Activated CD4-positive, alpha-beta memory T cell treated with anti-CD3 and anti-CD28 coated beads for 36 hours (primary cell): ENCODE measurements at places on chromosomes 11 and 22. TPM values are rescaled to one million over a fixed set of nuclear protein-coding genes. Genes with fewer than 3 reads are reported as not detected.

Gene OR51B5
- total RNA-seq, result not detected

Gene BLID
- total RNA-seq, result not detected

DNA sequence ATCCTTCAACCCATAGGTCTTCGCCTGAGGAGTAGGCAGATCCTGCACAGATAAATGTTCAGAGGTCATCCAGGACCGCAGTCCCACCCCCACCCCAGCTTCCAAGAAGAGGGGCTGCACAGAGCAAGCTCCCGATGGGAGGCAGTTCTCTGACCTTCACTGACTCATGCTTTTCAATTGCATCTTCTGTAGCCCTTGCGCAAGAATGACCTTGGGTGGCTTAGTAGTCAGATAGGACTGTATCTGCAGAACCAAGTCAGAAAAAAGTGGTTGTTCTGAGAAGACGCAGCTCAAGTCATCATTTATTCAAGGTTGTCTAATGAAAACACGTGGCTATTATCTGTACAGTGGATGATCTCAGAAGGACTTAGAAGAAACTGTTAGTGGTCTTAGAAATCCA, 16.4 kb upstream of the GRAMD1B start:
- H3K27me3 ChIP-seq, result peaks cover 6% of the 10 kb centered on the region
- no peaks in the 10 kb centered on the region for H3K4me1 ChIP-seq
- H3K4me3 ChIP-seq, result no peak overlapping the region
- H3K36me3 ChIP-seq, result no peaks in the 10 kb centered on the region
- H3K27ac ChIP-seq, result no peak overlapping the region
- DNase-seq, result no peak

DNA sequence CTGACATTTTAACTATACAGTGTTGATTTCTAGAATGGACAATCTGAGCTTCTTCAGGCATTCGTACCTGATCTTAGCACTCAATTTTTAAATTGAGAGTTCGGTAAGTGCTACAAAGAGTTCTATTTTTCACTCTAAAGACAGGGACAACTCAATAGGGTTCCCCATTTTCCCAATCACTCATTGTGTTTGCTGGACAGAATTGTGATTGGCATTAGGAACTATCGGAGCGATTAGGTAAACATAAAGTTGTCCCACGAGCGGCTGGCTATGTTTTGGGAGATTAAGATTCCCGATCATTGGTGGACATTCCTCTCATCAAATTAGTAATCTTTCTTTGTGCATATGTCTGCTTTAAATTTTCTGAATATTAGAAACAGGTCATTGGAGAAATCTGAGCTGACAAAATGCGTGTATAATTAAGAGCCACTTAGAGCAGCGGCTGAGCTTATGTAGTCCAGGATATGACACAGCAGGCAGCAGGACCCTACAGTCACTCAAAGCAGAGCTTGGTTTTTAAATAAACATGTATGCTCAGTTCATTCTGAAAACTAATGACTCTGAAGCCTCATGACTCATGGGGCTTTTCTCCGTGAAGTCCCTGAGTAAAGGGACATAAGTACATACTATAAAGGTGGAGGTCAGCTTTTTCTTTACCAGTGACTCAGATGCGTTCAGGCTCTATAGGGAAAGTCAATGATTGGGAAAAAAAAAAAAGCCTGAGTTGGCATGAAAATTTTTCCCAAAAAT, 109.4 kb downstream of the GRIA4 start:
- no peak overlapping the region for H3K27ac ChIP-seq
- peaks cover 1% of the 10 kb centered on the region for H3K27me3 ChIP-seq
- no peaks in the 10 kb centered on the region for H3K4me1 ChIP-seq
- no peak for DNase-seq

DNA sequence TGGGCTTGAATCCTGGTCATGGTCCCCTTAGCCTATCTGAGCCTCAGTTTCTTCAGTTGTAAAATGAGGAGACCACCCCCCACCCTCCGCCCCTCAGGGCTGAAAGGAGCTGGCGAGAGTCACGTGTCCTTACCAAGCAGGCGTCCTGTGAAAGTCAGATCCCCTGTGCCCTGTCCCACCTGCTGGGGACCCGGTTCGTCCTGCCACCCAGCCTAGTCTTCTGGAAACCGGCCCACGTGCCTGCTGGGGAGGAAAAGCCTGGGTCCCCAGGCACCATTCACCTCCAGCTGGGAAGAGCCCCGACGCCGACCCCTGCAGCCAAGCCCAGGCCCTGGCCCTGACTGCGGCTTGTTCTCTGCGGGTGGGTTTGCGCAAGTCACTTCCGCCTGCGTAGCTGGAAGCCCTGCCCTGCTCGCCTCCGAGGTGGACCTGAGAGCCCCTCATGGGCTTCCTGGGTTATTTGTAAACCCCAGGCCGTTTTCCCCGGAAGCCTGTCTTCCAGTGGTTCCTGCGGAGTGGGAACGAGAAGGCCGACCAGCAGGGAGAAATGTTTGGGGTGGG, 679 bp upstream of the SSH3 start:
- no peaks in the 10 kb centered on the region for H3K27me3 ChIP-seq
- DNase-seq, result no peak
- H3K4me3 ChIP-seq, result peak overlapping the region; percentile 39
- H3K27ac ChIP-seq, result no peak overlapping the region
- peaks cover 14% of the 10 kb centered on the region for H3K4me1 ChIP-seq
- peaks cover 22% of the 10 kb centered on the region for H3K36me3 ChIP-seq

GRCh38 chr11:95152876-95153856, 63.5 kb downstream of the ENDOD1 start:
- H3K4me1 ChIP-seq, result peaks cover 41% of the 10 kb centered on the region
- peak; percentile 35 for DNase-seq
- H3K4me3 ChIP-seq, result peak overlapping the region; percentile 80
- H3K27me3 ChIP-seq, result no peaks in the 10 kb centered on the region
- no peaks in the 10 kb centered on the region for H3K36me3 ChIP-seq

DNA sequence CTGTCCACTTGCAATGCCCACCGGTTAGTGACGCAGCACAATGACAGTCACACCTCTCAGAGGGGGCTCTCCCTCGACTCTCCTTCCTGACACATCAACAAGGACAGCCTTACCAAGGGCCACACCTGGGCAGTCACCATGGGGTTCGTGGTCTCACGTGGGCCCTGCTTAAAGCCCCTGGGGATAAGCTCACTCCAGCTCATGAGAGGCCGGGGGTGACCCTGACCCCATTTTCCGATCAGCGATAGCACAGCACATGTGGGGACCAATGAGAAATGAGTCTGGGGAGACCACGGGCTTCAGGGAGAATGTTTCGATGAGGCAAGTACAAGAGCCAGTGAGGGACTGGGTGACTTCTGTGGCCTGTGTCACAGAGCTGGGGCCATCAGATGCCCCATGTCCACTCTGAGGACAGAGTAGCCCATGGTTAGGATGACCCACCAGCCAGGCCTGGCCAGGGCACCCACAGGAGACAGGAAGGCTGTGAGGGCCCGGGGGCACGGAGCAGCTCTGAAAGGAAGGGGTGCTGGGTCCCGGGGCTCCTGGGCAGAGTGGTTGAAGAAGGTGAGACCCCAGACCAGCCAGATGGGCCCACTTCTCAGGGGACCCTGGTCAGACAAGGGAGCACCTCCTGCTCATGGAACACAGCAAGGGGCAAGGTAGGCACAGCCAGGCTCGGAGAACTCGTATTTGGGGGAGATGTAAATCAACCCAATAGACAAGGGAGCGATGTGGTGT, 128.8 kb downstream of the MED15 start:
- H3K27ac ChIP-seq, result no peak overlapping the region
- H3K4me1 ChIP-seq, result peaks cover 5% of the 10 kb centered on the region
- peaks cover 6% of the 10 kb centered on the region for H3K27me3 ChIP-seq
- H3K36me3 ChIP-seq, result no peaks in the 10 kb centered on the region
- no peak overlapping the region for H3K4me3 ChIP-seq
- no peak for DNase-seq
